CD4-positive, alpha-beta T cell treated with Interleukin-12 subunit alpha and Interleukin-12 subunit beta, for 1 hour (primary cell): ENCODE measurements at places on chromosomes 2 and 18.

DNA sequence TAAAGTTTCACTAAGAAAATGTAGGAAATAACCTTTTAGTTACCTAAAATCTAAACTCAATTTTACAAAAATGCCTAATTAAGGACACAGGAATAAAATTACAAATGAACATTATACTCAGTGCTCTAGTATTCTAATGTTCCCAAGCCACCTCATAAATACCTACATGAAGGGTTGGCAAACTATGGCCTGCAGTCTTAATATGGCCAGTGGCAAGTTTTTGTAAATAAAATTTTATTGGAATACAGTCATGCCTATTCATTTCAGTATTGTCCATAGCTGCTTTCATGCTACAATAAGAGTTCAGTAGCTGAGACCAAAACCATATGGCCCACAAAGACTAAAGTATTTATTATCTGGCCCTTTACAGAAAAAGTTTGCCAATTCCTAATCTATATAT is 53.8 kb downstream of the SS18 start:
- no peak for DNase-seq

DNA sequence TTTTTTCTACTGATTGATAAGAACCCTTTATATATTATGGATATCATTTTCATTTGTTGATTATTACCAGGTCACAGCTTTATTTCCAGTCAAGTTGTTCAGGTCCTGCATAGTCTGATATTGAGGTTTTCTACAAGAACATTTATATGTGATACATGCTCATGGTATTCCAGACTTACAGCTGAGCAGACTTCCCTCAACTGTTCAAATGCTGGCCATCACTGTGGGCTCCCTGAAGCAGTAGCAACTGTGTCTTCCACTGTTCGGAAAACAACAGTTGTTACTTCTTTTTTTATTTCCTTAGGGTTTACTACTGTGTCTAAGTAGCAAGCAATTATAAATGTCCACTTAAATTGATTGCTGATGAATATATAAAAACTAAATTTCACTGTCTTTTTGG is 79.5 kb downstream of the DGKD start:
- no peak for DNase-seq

DNA sequence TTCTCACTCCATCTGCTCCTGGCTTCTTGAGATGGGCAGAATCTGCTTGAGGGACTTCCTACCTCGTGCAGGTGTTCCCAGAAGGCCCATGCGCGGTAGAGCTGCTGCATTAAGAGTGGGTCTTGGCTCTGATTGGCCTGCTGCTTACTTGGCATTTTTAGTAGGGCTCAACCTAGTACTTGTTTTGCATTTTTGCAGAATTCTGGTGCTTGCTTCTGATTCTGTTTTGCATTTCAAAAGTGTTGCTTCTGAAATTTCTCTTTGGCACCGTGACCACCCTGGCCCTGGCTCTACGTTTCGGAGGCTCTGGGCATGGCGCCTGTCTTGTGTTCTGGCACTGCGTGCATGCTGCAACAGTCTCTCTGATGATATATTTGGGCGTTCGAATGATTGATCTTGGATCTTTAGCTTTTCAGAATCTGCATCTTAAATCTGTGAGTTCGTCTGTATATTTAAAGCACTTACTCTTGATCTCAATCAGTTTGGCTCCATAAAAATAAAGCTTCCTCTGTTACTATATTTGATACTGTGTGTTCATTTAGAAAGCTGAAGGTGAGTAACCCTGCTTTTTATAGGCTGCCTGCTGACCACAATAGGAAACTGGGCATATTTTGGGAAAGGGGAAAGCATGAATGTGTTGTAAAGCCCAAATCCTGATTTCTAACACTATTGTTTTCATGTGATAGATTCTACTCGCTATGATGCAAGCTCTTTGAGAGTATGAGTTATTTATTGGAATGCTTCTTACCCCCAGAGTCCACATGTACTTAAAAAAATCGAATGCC is 22.2 kb downstream of the EFR3B start:
- DNase-seq = no peak

DNA sequence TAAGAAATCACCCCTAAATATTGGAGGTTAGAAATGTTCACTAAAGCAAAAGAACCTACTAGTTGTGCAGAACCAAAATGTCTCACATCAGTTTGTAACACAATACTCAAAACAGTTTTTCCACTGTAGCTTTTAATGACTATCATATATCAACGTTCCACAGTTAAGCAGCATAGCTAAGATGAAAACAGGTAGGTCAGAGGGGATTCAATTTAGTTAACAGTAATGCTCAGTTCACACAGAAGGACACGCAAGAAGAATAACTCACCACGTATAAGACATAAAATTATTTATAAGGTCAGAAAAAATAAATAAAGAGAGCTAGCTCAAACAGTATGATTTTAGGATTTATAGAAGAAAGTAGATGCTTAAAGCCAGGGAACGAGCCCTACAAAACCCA is 118.9 kb upstream of the CCDC150 start:
- no peak for DNase-seq

DNA sequence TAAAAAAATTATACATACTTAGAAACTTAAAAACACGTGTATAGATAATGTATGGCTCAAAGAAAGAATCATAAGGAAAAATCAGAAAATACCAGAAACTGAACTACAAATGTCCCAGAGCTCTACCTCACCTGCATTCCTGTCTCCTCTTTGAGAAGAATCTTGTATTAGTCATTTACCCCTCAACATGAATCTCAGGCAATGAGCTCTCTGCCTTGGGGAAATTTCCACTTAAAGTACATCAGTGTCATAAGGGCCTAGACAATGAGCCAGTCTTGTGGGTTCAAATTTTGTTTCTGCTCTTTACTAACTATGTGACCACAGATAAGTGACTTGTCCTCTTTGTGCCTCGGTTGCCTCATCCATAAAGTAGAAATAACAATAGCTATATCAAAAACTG is 40.1 kb downstream of the SCG2 start:
- DNase-seq = no peak

DNA sequence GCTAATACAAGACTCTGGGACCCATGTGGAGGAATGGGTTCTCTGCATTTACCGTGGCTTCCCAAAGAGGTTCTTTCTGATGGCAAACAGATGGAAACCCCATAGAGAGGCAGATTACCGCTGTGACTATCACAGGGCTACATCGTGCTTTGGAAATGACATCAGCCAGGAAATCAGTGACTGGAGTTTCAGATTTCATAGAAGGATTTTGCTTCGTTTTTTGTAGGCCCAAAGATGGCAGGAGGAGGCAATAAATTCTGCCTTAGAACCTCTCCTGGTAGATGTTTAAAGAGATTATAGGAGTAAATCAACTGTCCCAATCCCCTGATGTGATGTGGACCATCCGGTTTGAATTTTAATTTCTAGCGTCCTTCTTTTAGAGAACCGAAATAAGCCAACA is 214.1 kb downstream of the AGPS start:
- DNase-seq = no peak
